ENCODE measurements at places on chromosomes 3 and 15.

GRCh38 chr15:41886741-41887140, 7.1 kb downstream of the SPTBN5 start:
- ATAC-seq, result no peak

DNA sequence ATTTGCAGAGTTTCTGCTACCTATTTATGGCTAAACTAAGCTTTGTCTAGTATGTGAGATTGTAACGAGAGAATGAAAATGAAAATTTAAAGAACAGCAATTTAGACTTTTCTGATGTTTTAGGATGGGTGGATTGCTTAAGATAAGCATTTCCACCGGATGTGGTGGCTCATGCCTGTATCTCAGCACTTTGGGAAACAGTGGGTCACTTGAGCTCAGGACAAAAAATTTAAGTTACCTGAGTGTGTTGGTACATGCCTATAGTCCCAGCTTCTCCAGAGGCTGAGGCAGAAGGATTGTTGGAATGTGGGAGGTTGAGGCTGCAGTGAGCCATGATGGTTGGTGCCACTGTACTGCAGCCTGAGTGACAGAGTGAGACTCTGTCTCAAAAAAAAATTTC, 3.3 kb downstream of the PPP4R2 start:
- no peak for ATAC-seq

DNA sequence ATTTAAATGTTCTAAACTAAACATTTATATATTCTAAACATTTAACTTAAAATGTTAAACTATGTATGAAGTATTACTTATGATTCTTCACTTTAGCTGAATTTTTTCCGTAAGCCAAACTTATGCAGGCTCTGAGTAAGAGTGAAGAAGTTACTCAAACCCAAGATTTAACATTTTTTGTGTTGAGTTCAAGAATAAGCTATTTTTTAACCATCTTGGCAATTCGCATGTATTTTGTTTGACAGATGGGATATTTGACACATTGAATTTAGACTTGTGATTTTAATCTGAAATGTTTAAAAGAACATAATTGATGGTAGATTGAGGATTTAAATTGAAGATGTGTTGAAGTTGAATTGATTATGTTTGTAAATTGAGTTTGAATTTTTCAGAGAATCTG, 14.6 kb upstream of the PPP2R3A start:
- ATAC-seq, result no peak

DNA sequence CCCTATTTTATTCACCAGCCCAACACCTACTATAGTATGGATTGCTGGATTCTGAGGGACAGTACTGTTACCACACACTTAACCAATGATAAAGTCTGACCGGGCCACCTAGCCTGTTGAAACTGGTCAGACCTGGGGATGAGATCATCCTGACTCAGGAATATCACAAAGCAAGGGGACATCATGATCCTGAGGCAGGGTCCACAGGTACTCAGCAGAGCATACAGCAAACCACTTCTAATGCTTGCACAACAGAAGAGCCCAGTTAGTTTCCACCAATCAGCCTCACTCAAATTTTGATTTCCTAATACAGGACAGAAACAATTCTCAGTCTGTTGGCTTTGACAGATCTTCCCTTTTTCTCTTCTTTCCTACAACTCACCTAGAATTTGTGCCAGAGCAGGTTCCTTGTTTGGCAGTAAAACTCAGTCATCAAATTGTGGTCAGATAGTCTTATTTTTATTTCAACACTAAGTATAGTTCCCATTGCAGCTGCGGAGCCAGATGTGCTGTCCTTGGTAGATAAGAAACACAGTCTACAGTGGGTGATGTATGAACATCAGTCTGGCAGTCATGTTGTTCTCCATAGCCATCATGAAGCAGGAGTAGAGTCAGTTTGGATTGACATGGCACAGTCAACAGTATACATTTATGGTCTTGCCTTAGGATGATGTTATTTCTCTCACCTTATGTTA, 90.1 kb upstream of the PRR23C start:
- no peak for ATAC-seq

DNA sequence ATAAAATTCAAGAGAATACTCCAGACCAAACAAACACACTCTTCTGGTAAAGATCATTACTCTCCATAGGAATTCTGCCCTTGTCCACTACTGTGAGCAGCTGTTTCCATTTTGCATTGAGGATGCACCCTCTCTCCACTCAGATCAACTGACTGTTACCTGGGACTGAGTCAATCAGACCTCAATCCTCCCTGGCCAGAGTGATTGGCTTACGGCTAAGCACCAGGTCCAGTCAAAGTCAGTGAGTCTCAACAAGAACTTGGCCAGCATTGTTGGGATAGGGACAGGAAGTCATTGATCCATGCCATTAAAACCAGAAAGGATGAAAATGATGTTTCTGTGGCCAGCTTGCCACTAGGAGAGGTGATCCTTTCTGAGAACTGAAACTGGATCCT, 79.7 kb downstream of the WNT5A start:
- ATAC-seq, result no peak

- ATAC-seq, result no peak
These were observed 108.5 kb downstream of the LPP start for GRCh38 chr3:188262488-188262887.

DNA sequence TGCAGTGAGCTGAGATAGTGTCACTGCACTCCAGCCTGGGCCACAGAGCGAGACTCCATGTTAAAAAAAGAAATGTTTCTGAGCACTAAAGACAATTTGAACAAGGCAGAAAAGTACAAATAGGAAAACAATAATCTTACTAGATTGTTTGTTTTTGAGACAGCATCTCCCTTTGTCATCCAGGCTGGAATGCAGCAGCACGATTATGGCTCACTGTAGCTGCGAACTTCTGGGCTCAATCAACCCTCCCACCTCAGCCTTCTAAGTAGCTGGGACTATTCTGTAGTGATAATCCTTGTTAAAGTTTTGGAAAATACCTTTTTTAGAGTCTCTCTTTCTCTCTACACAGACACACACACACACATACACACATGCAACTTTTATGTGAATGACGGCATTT, 107.1 kb downstream of the LPP start:
- no peak for ATAC-seq

GRCh38 chr3:74267588-74268184, 346.8 kb downstream of the CNTN3 start:
- ATAC-seq, result no peak

GRCh38 chr15:62068071-62068809, 1.5 kb downstream of the C2CD4A start:
- peak; percentile 54 for ATAC-seq

DNA sequence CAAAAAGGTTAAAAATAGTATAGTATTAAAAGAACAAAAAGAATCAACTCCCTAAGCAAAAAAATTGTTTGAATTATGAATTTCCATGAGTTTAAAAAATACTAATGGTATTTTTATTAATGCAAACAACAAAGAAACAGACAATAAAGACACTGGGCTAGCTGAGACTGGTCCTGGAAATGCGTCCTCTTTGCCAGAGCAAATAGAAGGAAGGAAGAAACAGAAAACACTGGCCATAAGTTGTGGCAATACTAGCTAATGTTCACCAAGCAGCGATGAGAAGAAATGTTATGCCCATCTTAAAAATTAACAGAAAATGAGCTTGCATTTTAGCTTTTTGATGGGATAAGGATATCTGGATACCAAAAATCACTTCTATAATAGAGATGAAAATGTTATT, 88.6 kb downstream of the TBL1XR1 start:
- ATAC-seq, result no peak

DNA sequence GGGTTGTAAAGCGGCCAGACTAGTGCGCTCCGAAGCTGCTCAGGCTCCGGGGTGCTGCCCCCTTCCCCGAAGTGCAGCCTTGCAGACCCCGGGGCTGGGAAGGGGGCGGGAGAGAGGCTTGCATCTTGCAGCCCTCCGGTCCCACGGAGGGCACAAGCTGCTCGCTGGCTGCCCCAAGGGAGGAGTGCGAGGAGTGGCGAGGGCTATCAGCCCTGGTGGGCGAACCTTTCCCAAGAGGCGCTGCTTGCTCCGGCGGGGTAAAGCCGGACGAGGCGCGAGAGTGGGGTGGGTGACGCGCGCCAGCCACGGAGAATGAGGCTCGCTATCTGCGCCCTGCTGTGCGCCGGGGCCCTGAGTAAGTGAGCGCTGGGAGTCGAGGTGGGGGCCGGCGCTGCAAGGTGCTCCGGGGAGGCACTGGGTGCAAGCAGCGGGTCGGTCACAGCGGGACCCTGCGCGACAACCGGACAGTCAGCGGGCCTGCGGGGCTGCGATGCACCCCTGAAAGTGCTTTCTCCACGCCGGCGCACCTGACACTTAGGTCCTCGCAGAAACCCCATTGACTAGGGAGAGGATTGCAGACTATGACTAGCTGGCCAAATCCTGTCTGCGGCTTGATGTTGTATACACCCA, 12.7 kb upstream of the TOPBP1 start:
- ATAC-seq, result no peak

DNA sequence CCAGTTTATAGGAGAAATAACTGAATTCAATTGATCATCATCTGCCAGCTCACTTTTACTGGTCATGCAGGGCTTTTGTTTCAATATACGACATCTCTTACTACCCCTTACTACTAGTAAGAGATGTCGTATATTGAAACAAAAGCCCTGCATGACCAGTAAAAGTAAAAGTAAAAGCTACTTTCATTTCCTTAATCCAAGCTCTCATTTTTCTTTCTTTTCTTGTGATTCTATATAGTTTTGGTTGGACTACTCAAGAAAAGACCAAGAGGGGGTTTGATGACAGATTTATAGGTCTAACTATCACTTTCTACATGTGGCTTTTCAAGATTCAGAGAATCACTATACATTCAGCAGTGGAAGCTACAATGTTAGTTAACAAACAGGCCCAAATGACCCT, 1237.3 kb downstream of the ROBO2 start:
- no peak for ATAC-seq

GRCh38 chr15:96324940-96325540, 5.5 kb upstream of the NR2F2 start:
- ATAC-seq, result no peak

- ATAC-seq, result peak; percentile 67
These were observed 603 bp downstream of the EIF1B start for GRCh38 chr3:40309925-40310695.

DNA sequence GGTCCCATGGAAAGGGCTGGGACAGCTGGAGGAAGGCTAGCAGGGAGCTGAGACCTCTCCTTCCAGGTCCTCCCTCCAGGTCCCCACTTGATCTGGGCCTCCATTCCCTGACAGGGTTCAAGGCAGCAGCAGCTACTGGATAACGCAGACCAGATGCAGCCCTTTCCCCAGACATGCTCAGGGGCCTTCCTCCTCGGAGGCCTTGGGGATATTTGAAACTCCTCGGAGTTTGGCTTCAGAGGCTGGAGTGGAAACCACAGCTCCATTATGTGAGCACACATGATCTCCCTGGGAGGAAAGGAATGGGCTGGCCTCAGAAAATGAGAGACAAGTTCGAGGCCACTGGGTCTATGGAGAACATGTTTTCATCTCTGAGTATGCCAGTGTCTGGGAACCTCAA, 119.3 kb downstream of the SMAD6 start:
- ATAC-seq, result no peak

GRCh38 chr3:107524841-107525643, 2.3 kb downstream of the BBX start:
- ATAC-seq, result no peak

- ATAC-seq, result no peak
These were observed 100.8 kb upstream of the ABHD17C start for GRCh38 chr15:80594091-80594889.

- ATAC-seq, result no peak
These were observed 920.6 kb upstream of the CFAP20DC start for GRCh38 chr3:59970376-59970775.

DNA sequence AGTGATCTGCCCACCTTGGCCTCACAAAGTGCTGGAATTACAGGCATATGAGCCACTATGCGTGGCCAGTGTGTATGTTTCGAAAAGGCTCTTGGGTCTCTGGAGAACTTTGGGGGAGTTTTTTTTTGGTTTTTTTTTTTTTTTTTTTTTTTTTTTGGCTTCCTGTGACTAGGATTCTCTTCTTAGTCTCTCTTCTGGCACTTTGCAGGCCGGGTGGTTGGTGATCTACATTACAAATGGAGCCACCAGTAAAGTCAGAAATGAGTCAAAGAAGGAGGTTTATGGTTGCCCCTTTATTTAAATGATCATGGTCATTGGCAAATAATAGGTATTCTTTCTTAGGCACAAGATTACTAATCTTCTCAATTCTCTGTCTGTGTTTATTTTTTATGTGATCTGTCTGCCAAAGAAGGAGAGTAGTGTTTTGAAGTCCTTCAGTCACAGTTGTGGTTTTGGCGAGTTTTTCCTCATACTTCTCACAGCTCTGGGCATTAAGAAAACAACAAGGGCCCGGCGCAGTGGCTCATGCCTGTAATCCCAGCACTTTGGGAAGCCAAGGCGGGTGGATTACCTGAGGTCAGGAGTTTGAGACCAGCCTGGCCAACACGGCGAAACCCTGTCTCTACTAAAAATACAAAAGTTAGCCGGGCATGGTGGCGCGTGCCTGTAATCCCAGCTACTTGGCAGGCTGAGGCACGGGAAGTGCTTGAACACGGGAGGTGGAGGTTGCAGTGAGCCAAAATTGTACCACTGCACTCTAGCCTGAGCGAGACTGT, 38.3 kb downstream of the PDE8A start:
- no peak for ATAC-seq

GRCh38 chr15:42510258-42511006, 15.0 kb downstream of the SNAP23 start:
- no peak for ATAC-seq

DNA sequence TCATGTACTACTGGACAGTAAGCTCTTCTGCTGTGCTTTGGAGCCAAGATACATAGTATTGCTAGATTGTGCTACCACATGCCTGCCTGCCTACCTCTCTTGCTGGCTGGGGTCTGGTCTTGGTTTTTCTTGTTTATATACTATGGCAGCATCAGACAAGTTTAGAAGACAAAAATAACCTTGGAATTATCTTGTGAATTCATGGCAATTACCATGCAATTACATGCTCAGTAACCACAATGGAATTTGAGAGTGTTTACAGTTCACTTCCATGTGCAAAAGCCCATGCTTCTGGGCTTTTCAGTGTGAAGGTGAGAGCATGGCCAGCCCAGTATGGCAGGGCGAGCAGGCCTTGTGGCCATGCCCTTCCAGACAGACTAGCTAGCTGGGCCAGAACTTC, 48.0 kb upstream of the C15orf61 start:
- no peak for ATAC-seq

GRCh38 chr15:93613386-93613785, 524.4 kb upstream of the RGMA start:
- ATAC-seq, result no peak

DNA sequence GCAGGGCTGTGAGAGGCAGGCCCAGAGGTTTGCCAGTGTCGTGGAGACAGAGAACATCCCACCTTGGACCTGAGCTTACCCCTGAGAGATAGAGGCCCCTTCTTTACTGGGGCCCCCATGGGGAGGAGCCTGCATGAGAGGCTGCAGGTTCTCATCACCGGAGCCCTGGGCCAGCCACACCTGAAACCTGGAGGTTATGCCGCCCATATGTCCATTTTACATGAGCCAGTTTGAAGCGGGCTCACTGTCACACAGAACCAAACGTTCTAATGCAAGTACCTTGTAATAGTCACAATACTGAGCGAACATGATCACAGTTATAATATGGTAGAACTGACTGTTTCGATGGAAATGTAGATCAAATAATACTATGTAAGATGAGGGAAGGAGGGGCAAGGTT, 6.3 kb upstream of the IQSEC1 start:
- ATAC-seq, result no peak

Data from stimulated activated memory B cell treated with anti-CD40 and anti-IgM and Interleukin-4, amounts not matched to agents 10 μg/mL and 1 μg/mL and 100 μg/mL, for 72 hours (primary cell).